ENCODE measurements at places on chromosomes 11 and 22. TPM values are rescaled to one million over a fixed set of nuclear protein-coding genes. Genes with fewer than 3 reads are reported as not detected.

DNA sequence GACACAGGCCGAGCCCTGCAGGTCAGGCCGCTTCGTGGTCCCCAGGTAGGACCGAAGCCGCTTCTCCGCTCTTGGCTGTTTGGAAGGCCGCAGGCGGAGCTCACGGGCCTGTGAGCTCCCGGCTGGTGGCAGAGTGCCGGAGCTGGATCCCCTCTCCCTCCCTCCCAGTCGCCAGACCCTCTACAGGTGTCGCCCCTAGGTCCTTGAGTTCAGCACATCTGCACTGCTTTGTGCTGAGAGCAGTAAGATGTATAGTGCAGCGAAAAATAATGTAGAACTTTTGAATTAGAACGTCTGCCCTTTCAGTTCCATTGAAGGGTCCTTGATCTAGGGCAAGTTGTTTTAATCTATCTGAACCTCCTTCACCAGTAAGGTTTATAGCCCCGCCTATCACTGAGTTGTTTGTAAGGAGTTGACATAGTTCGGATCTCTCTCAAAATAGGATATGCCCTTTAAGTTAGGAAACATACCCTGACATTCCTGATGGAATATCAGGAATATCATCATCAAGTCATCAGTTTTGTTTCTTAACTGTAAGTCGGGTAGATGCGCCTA lies 419 bp downstream of the ANKRD49 start:
- no peak for DNase-seq

- no peak for DNase-seq
These were observed 479.6 kb downstream of the TMEM135 start for GRCh38 chr11:87517351-87517750.

GRCh38 chr22:44548981-44549380 lies 50.9 kb upstream of the RTL6 start:
- no peak for DNase-seq

The CALCA gene
- polyA plus RNA-seq: 16.3 TPM

The WT1 gene
- 231 TPM for polyA plus RNA-seq

The C11orf87 gene
- polyA plus RNA-seq: 0.23 TPM

The ZP1 gene
- polyA plus RNA-seq: 0.11 TPM

The CFAP300 gene
- 6.8 TPM for polyA plus RNA-seq
